Spleen (tissue), 13 donors: ENCODE measurements at places on chromosomes 3 and 15.

GRCh38 chr3:79086514-79086913 is 681.3 kb downstream of the ROBO1 start:
- no peak for DNase-seq

- no peak for DNase-seq
Observed at GRCh38 chr15:81331600-81331999, 7.7 kb upstream of the STARD5 start.

DNA sequence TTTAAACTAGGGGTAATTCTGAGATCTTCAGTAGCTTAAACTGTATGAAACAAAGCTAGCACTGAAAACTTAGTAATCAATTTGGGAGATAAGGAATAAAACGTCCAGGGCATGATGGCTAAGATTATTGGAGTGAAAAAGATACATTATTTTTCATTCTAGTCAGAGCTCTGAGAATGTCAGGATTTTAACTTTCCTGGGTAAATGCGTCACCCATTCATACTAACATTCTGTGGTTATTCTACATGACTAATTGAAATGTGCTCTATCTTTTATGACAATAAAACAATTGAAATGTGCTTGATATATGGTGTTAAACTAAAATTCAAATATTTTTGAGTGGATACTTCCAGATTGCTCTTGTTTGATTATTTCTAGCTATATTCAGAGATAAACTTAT is 626.0 kb downstream of the EDEM1 start:
- no peak for DNase-seq

GRCh38 chr3:174462916-174463315 is 396.2 kb upstream of the NAALADL2 start:
- no peak for DNase-seq
